ENCODE measurements at places on chromosomes 11 and 22.

DNA sequence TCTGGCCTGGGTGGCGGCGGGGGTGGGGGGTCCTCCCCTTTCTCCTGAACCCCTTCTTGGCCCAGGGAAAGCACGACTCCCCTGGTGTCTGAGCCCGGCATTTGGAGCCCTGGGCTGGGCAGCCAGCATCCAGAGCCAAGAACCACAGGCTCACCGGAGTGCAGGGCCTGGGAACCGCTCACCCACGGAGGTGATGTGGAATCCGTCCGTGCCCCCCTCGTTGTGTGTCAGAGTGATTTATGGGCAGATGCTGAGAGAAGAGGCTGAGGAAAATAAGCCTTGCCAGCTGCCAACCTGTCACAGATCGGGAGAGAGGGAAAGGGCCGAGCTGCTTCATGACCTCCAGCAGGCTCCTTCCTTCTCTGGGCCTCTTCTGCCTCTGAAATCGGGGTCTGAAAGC, 33.7 kb downstream of the WNT11 start:
- no peak for DNase-seq

- no peak for DNase-seq
These were observed 109.6 kb upstream of the B3GAT1 start for GRCh38 chr11:134521452-134522289.

GRCh38 chr11:79082280-79082679, 358.6 kb downstream of the TENM4 start:
- DNase-seq, result no peak

GRCh38 chr22:33772745-33773144, 147.5 kb downstream of the LARGE1 start:
- no peak for DNase-seq

- DNase-seq, result no peak
These were observed at the start of gene APOL4 for GRCh38 chr22:36201630-36202319. APOL4 (minus strand) TSS chr22:36201809; CDS start chr22:36201734, 75 bp downstream.

DNA sequence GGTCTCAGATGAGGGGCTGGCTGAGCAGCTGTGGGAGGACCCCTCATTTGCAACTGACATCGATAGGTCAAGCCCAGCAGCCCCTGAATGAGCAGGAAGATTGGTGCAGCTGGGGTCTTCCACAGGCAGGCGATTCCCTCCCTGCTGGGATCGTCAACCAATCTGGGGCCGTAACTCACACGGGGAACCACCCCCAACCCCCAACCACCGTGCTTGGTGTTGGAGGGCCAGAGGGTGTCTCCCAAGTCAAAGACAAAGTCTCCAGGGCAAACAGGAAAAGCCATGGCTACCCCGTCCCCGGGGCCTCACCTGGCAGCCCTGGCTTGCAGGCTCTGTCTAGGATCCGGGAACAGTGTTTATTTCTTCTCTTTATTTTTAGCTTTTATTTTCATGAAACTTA, 26.9 kb upstream of the SCUBE1 start:
- DNase-seq, result no peak
